T-cell (primary cell): ENCODE measurements at places on chromosomes 5 and 9.

- no peaks in the 10 kb centered on the region for H3K36me3 ChIP-seq
- no peak overlapping the region for H3K27ac ChIP-seq
- H3K4me3 ChIP-seq = no peak overlapping the region
- DNase-seq = no peak
- no peaks in the 10 kb centered on the region for H3K4me1 ChIP-seq
Measured at GRCh38 chr5:140027807-140028206, 15.3 kb downstream of the NRG2 start.

DNA sequence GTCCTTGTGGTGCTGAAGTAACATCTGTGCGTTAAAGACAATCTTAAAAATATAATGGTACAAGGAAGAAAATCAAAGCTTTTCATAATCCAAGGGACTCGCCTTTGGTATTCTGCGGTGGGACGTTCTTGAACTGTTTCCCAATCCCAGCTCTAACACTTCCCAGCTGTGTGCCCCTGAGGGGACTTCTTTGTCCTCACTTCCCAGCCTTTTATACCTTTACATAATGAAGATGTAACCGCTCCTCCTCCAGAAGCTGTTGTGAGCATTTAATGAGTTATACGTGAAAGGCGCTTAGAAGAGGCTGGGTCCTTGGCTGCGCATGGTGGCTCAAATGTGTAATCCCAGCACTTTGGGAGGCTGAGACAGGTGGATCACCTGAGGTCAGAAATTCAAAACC lies 16.9 kb downstream of the STK10 start:
- H3K4me3 ChIP-seq = no peak overlapping the region

DNA sequence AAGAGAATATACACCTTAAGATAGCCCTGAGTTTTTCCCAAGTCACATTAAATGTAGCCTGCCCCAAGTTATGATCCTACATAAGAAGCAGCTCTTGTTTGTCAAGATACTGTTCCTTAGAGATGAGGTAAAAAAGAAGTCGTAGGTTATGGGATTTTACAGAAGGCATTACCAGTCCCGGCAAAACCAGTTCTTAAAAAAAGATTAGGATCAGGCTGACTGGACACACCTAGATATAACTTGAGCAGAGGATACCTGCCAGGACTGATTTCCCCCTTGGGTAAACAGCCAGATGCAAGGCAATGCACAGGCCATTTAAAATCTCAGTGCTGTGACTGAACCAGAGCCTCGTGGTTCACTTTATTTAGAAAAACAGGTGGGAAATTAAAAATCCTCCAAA lies 14.1 kb upstream of the SEMA5A start:
- no peak overlapping the region for H3K4me3 ChIP-seq
- H3K27me3 ChIP-seq = no peaks in the 10 kb centered on the region

DNA sequence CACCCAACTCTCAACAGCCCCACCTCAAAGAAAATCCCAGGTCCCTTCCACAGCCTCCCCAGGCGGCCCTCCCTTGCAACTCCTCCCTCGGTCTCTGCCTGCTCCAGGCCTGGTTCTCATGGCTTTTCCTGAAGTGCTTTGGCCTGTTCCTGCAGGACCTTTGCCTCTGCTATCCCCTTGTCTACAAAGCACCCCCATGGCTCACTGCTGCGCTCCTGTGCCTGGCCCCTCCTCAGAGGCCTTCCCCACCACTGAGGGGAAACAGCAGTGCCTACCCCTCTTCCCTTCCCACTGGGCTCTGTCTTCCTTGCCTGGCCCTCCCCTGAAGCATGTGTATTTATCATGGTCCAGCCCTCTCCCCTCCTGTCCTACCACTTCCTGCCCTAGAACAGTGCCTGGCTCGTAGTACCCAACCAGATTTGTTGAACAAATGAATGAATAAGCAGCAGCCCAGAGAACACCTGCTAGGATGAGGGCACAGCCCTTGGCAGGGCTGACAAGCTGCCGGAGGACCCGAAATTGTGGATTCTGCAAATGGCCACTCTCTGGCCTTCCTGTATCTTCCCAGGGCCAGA lies 68.6 kb upstream of the LRRTM2 start:
- H3K4me3 ChIP-seq = no peak overlapping the region
- peaks cover 6% of the 10 kb centered on the region for H3K36me3 ChIP-seq
- H3K27me3 ChIP-seq = no peaks in the 10 kb centered on the region
- no peak overlapping the region for H3K27ac ChIP-seq
- DNase-seq = no peak

DNA sequence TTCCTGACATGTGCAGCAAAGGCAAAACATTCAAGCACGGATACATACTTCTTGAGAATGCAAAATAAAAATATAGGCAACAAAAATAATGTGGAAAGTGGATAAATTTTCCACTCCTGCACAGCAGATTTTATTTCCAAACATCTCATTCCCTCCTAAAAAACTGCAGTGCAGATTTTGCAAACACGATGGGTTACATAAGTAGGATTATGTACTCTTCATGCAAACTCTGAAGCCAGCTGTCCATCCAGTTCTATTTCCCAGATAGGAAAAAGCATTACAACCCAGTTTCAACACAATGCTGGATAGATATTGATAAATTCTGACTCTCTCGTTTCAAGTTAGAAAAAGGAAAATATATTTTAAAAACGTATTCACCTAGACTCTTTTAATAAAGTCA lies 52.7 kb upstream of the CCNG1 start:
- H3K4me3 ChIP-seq = no peak overlapping the region
- peaks cover 3% of the 10 kb centered on the region for H3K27me3 ChIP-seq
- no peak for DNase-seq
- no peak overlapping the region for H3K27ac ChIP-seq
- H3K4me1 ChIP-seq = no peaks in the 10 kb centered on the region

- peaks cover 1% of the 10 kb centered on the region for H3K4me1 ChIP-seq
- H3K27ac ChIP-seq = no peak overlapping the region
- peaks cover 5% of the 10 kb centered on the region for H3K36me3 ChIP-seq
- H3K4me3 ChIP-seq = no peak overlapping the region
Measured at GRCh38 chr5:14489643-14490042, 91.9 kb upstream of the OTULINL start.

DNA sequence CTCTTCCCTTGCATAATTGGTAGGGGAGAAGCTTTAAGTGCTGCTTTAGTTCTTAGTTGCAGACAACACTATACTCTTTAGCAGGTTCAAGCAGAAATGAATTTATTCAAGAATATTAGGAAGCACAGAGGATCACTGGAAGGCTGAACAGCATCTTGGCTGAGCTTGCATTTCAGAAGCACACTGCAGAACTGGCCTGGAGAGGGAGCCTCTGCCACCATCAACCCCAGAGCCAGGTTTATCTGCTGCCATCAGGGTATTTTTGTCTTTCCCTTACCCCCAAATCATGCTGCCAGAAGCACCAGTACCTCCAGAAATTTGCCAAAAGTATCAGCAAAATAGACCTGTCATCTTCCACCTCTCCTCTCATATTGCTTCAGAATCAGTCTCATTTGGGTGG lies 440.7 kb downstream of the DMAC1 start:
- no peaks in the 10 kb centered on the region for H3K36me3 ChIP-seq
- DNase-seq = no peak
- no peaks in the 10 kb centered on the region for H3K27me3 ChIP-seq
- H3K27ac ChIP-seq = no peak overlapping the region

DNA sequence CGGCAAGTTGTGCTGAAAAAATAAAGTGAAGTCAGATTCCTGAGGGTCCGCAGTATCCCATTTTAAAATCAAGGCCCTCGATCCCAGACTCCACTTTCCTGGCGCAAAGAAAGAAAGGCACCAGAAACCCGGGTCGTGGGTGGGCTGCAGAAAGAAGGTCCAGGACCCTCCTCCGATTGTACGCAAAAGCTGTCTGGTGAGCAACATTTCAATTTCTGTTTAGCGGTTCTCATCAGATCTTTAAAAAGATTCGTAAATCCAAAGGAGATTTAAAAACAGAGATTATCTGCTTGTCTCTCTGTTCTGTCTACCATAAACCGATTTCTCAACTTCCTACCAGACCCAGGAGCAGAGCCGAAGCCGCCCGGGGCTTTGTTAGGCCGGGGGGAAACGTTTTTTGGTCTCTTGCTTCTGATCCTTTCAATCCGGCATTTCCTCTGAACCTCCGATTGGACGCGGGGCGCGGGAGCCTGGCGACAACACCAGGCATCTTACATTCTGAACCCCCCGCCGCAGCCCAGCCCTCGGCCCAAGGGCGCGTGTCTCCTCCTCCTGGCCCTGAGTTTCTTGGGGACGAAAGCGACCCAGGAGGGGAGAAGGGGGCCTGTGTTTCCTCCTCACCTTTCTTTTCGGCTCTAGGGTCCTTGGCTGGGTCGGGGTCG lies 746 bp downstream of the NKX2-5 start:
- H3K36me3 ChIP-seq = no peaks in the 10 kb centered on the region
- H3K27ac ChIP-seq = no peak overlapping the region
- no peak overlapping the region for H3K4me3 ChIP-seq
- peaks cover 57% of the 10 kb centered on the region for H3K4me1 ChIP-seq
- peaks cover 33% of the 10 kb centered on the region for H3K27me3 ChIP-seq

GRCh38 chr5:19630876-19631275 lies 357.1 kb downstream of the CDH18 start:
- no peak overlapping the region for H3K27ac ChIP-seq
- DNase-seq = no peak
- H3K27me3 ChIP-seq = no peaks in the 10 kb centered on the region

DNA sequence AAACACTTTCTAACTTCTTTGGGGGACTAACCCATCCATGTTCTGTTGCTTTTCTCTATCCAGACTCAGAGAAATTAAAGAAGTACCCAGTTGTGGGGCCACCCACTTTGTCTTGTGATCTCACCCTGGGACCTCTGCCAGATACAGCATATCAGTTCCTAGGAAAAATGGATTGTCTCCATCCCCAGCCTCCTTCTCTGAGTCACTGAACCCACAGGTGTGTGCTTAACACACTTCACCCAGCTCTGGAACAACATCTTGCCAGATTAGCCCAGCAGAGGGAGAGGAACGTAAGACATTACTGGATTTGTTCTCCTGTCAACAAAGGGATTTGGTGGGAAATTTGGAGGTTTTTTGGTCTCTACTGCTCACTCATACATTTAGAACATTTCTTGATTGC lies 19.2 kb downstream of the FAM240B start:
- H3K27ac ChIP-seq = no peak overlapping the region
- H3K4me3 ChIP-seq = no peak overlapping the region
- no peak for DNase-seq
- H3K4me1 ChIP-seq = no peaks in the 10 kb centered on the region

GRCh38 chr5:40227931-40228330 lies 451.8 kb upstream of the PTGER4 start:
- no peak overlapping the region for H3K27ac ChIP-seq
- no peaks in the 10 kb centered on the region for H3K36me3 ChIP-seq
- no peaks in the 10 kb centered on the region for H3K4me1 ChIP-seq
- DNase-seq = no peak

DNA sequence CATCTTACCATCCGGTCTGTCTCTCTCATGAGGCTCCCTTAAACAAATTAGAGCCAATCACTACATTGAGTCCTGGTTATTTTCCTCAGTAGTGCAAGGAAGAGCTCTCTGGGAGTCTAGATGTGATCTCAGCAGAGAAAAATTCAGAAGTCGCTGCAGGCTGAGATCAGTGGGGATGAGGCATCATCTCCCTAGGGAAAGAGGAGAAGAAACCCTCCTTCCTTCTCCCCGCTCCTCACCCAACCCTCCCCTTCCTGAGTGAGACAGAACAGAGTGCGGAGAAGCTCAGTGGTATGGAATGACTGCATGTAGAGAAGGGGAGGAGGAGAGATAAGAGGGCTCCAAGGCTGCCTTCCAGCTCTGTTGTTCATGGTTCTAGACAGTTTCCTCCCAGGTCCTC lies 80.5 kb downstream of the PAPPA start:
- no peaks in the 10 kb centered on the region for H3K27me3 ChIP-seq
- H3K27ac ChIP-seq = no peak overlapping the region
- no peak overlapping the region for H3K4me3 ChIP-seq
- no peaks in the 10 kb centered on the region for H3K36me3 ChIP-seq
- H3K4me1 ChIP-seq = no peaks in the 10 kb centered on the region

DNA sequence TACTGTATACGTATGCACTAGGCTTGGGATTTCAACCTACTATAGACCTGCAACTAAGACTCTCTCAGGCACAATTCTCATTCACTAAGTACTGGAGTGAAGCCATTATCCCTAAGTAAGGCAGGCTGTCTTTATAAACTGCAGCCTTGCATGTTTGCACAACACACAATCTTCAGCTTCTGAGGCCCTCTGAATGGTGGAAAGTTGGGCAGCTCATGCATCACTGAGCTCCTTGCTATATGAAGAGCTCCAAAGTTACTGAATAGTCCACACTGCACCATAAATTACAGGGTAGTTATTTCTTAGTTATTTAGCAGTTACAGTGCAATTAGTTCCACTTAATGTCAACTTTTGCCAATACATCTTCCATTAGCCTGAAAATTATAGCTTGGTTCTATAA lies 384.6 kb downstream of the BRINP1 start:
- H3K4me1 ChIP-seq = no peaks in the 10 kb centered on the region
- H3K4me3 ChIP-seq = no peak overlapping the region
- no peak for DNase-seq

- H3K27me3 ChIP-seq = no peaks in the 10 kb centered on the region
- no peak overlapping the region for H3K4me3 ChIP-seq
- DNase-seq = no peak
- no peak overlapping the region for H3K27ac ChIP-seq
Measured at GRCh38 chr5:53575831-53576230, 15.4 kb downstream of the NDUFS4 start.

DNA sequence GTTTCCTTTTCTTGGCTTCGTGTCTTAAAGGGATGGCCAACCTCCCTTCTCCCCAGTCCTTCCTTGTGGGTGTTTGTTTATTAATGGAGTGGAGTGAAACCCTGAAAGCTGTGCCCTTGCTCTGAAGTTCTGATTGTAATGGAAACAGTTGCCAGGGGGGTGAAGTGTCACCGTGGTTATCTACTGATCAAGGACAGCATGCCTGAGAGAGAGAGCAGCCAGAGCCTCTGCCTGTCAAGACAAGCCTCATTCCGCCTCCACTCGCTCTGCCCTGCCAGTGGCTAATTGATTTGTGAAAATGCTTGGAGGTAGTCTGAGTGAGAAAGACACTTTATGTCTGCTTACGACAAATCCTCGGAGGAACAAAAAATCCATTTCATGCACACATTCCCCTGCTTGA lies 143.7 kb upstream of the SLC30A5 start:
- DNase-seq = no peak
- no peaks in the 10 kb centered on the region for H3K27me3 ChIP-seq
- H3K36me3 ChIP-seq = no peaks in the 10 kb centered on the region
- H3K4me1 ChIP-seq = no peaks in the 10 kb centered on the region
- no peak overlapping the region for H3K4me3 ChIP-seq

GRCh38 chr5:140609126-140609525 lies 23.8 kb downstream of the CD14 start:
- peaks cover 6% of the 10 kb centered on the region for H3K4me1 ChIP-seq
- no peaks in the 10 kb centered on the region for H3K36me3 ChIP-seq
- DNase-seq = no peak
- H3K27ac ChIP-seq = no peak overlapping the region

- no peak overlapping the region for H3K4me3 ChIP-seq
- no peaks in the 10 kb centered on the region for H3K27me3 ChIP-seq
- DNase-seq = no peak
- no peaks in the 10 kb centered on the region for H3K4me1 ChIP-seq
- no peak overlapping the region for H3K27ac ChIP-seq
Measured at GRCh38 chr5:157961176-157961575, 102.2 kb upstream of the CLINT1 start.
